ENCODE measurements at places on chromosomes 2 and 18.

DNA sequence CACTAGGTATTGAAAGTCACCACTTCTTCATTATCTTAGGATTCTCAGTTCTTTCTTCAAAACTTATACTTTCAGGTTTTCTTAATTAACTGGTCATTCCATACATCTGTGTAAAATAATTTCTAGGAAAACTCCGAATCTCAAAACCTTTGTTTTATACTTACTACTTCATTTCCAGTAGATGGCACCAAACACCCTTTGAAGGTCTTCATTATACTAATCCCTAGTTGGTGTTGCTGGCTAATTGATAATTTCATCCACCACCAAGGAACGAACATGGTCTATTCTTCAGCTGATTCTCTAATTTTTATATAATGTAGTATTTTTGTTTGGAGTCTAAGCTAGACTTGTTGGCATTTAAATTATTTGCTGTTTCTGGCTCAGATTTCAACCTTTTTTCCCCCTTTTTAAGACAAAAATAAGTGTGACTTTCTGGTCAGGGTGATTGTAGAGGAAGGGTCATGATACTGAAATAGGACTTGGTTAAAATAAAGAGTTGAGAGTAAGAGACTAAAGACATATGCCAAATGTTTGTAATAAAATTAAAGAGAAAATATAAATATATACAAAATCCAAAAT, 2.8 kb upstream of the MXD1 start:
- DNase-seq, result no peak

DNA sequence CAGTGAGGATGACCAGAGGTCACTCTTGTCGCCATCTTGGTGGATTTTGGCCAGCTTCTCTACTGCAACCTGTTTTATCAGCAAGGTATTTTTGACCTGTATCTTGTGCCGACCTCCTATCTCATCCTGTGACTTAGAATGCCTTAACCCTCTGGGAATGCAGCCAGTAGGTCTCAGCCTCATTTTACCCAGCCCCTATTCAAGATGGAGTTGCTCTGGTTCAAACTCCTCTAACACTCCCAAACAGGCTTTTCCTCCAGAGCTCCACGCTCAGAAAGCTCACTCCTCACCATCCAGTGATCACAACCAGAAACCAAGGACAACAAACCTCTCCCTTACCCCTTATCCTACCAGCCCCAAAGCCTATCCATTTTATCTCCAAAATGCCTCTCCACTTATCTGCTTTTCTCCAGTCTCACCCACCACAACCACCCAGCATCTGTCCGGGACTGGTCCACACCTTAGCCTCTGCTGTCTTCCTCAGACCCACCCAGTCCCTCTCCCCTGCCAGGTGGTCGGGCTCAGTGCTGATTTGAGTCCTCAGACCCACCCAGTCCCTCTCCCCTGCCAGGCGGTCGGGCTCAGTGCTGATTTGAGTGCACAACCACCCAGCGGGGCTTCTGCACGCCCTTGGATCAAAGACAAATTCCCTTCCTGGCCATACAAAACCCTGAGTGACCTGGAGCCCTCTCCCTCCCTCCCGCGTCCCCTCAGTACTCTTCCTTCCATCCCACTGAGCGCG, 11.7 kb upstream of the SMAD7 start:
- DNase-seq, result no peak

DNA sequence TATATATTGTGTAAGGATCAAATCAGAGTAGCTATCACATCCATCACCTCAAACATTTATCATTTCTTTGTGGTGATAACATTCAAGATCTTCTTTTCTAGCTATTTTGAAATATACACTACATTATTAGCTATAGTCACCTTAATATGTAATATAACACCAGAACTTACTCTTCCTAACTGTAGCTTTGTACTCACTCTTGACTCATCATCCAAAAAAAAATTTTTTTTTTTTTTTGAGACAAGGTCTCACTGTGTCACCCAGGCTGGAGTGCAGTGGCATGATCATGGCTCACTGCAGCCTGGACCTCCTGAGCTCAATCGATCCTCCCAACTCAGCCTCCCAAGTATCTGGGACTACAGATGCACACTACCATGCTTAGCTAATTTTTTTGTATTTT, 153.3 kb downstream of the EML6 start:
- DNase-seq, result no peak

GRCh38 chr18:46715062-46715461, 41.8 kb downstream of the ST8SIA5 start:
- no peak for DNase-seq

- DNase-seq, result peak; percentile 45
These were observed 1.3 kb upstream of the LRP2 start for GRCh38 chr2:169363560-169364150.

DNA sequence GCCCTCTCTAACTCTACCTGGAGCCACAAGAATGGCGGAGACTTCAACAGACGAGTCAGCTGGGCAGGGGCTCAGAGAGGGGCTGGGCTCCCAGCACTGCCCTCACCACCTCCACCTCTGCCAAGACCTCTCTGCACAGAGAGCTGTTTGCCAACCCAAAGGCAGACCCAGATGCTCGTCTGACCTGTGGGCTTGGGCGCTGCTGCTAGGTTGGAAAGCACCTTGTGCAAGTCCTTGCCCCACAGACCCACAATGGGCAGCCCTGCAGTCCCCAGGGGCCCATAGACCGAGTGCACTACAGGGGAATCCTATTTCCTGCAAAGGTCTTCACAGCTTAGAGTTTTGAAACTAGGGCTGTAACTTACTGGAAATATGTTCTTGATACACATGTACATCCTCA, 13.3 kb downstream of the ACKR3 start:
- DNase-seq, result no peak

- peak; percentile 63 for DNase-seq
These were observed 23.7 kb upstream of the AP1S3 start for GRCh38 chr2:223860809-223861738.

GRCh38 chr2:146634230-146635097, 1210.4 kb upstream of the ACVR2A start:
- DNase-seq, result no peak

- DNase-seq, result no peak
These were observed 654 bp upstream of the MARCHF7 start for GRCh38 chr2:159711562-159712142.

DNA sequence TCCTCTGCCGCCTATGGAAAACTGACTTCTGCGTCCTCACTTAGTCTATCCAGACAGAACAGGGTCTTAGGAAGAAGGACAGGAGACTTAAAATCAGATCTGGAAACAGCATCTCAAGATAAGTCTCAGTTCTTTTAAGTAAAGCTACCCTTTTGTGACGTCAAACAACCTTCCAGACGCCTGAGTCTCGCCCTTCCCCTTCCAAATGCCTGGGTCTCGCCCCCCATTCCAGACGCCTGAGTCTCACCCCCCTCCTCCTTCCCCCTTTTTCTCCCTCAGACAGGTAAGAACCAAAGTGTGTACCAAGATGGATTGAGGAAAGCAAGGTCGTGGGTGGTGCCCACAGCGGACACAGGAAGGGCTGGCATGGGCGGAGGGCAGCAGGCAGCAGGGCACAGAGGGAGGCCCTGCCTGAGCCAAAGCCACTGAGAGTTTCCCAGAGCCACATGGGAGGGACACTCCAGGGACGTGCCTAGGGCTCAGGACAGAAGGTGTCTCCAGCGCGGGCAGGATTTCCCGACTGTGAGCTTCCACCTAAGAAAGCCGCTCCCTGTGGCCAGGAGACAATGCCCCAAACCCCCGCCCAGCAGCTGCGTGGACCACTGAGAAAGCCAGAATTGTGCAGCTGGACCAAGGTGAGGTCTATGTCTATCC, 51.3 kb downstream of the ANKMY1 start:
- no peak for DNase-seq

- no peak for DNase-seq
These were observed 119.5 kb downstream of the RAD51AP2 start for GRCh38 chr2:17398770-17399169.

DNA sequence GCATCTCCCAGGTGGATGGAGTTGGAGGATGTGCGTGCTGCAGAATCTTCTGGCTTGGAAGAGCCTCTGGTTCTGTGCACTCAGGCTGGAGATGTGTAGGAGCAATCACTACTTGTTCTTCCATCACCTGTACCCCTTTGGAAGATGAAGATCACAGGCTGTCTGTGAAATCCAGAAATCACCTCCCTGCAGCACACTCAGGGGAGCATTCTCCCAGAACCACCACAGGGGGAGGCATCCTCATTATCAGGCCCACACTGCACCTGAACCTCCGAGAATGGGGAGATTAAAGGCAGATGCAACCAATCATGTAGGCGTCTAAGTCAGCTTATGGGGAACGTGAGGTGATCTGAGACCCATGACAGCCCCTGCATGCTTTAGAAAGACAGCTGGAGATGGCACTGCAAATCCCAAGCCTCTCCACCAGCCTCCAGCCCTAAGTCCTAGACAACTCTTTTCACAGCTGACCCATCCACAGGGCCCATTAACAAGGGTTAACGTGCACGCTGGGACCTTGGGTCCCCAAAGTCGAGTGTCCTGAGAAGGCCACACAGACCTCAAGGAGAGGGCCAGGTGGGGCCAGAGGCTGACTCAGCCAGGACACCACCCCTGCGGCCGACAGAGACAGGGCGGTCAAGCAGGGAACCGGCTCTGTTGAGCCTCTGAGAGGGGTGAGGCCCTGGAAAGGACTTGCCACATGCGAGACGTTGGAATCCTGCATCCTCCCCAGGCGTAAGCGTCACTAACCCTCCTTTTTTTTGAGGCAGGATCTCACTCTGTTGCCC, 314.9 kb downstream of the EIPR1 start:
- DNase-seq, result no peak

DNA sequence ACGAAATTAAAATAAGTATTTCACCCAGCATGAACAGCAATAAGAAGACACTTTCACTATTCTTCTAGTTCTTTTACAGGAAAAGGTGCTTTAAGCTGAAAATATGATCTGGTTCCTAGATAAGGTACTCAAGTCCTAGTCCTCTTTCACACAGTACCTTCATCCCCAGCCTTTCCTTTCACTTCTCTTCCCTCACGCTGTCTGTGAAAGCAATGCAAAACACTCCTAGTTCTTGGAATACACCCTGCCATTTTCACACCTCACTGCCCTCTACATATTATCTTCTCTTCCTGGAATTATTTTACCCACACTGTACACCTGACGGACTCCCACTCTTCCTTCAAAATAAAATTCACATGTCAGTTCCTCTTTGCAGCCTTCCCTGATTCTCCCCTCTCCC, 82.9 kb downstream of the DNAH7 start:
- DNase-seq, result no peak

DNA sequence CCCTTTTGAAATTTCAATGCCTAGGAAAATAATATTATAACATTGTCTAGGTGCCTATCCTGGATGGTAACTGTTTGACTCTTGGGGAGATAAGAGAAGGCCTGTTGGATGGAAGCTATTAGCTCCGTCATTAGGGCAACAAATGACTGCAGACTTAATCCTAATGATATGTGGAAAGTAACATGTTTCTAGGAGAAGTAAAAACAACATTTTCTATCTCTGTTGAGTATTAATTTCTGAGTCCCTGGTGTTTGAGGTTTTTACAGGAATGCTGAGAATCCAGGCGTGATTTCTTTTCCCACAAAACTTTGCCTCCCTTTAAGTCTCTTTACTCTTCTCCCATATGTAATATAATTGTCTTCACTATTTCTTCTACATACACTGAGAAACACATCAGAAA, 159.1 kb downstream of the GALNT1 start:
- no peak for DNase-seq

GRCh38 chr2:216351172-216351925, 20.9 kb downstream of the MARCHF4 start:
- peak; percentile 56 for DNase-seq

GRCh38 chr18:69951182-69951581, 3.5 kb upstream of the CD226 start:
- no peak for DNase-seq

DNA sequence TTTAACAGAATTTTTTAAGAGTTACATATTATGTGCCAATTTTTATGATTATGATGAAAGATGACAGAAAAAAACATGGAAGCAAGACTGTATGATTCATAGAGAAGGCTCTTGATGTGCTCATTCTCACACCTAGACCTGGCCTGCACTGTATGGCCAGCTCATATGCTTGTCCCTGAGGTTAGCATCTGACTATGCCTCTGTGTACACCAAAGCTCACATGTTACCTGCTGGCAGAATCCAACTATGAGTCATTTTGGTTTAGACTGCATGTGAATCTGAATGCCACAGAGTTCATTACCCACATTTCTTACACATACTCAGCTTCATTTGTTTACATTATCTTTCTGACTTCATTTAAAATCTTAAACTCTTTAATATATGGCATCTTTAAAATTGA, 139.0 kb downstream of the DSC3 start:
- DNase-seq, result peak; percentile 50

GRCh38 chr18:32040936-32041335, 22.3 kb downstream of the RNF125 start:
- DNase-seq, result no peak

GRCh38 chr2:96764253-96764637, 3.5 kb downstream of the CNNM4 start:
- peak; percentile 72 for DNase-seq

- DNase-seq, result no peak
These were observed 41.7 kb downstream of the SUMO1 start for GRCh38 chr2:202196727-202197126.

DNA sequence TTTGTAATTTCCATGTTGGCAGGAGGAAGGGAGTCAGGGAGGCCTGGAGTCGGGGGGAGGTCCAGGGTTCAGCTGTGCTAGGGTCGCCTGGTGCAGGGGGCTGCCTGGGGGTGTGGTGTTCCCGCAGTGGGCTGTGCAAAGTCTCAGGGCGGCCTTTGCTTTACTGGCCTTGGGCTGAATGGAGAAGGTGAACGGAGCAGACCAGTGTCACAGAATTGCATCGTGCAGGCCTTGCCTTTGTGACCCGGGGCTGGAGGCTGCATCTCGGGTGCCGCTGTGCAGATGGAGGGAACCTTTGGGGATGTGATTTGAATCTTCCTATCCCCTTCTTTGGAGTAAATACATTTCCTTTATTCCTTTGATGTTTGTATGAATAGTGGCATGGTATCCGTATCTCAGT, 8.8 kb downstream of the SNTG2 start:
- DNase-seq, result no peak

- no peak for DNase-seq
These were observed 1321.8 kb upstream of the CRIM1 start for GRCh38 chr2:35033748-35034147.

- DNase-seq, result no peak
These were observed 164.0 kb downstream of the HDAC4 start for GRCh38 chr2:239236808-239237205.

DNA sequence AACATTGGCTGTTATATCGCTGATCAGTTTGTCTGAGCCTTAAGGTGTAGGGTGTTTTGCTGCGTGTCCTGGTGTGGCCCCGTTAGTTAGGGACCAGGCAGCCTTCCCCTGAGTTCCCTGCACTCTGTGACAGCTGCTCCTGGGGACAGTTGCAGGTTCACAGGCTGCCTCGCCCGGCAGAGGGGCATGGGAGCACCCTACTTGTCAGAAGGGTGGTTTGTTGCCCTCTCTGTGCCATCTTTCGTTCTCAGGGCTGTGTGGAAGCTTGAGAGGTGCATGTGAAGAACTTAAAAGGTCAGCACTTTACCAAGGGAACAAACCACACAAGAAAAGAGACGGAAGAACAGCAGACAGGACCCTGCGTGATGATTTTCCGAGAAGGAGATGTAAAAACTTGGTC, 159.6 kb downstream of the LDLRAD4 start:
- DNase-seq, result no peak

Measured in trophoblast cell (in vitro differentiated cells and primary cell).